ENCODE measurements at places on chromosomes 7 and 10. TPM values are rescaled to one million over a fixed set of nuclear protein-coding genes. Genes with fewer than 3 reads are reported as not detected.
A peak's percentile ranks its signal among the peaks of the same experiment; 100 is the strongest.

The VAX1 gene
- total RNA-seq, result not detected

The NODAL gene
- not detected for total RNA-seq

The NUPR2 gene
- total RNA-seq, result not detected

The AKR1C8 gene
- total RNA-seq, result 0.26 TPM

The C10orf71 gene
- total RNA-seq, result not detected

The CLDN15 gene
- total RNA-seq, result 17.7 TPM

The CACNB2 gene
- total RNA-seq, result 0.49 TPM

DNA sequence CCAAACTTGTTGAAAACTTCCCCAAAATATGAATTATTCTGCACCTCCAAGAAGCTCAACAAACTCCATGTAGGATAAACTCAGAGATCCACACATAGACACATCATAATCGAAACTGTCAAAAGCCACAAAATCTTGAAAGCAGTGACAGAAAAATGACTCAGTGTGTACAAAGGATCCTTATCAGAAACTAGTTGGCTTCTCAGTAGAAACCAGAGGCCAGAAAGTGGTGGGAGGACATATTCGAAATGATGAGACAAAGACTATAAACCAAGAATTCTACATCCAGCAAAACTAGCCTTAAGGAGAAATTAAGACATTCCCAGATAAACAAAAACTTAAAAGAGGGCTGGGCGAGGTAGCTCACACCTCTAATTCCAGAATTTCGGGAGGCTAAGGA lies 38.5 kb downstream of the MCMBP start:
- H3K27ac ChIP-seq, result no peak overlapping the region
- peaks cover 3% of the 10 kb centered on the region for H3K36me3 ChIP-seq
- H3K27me3 ChIP-seq, result no peaks in the 10 kb centered on the region

- H3K4me1 ChIP-seq, result peaks cover 32% of the 10 kb centered on the region
- peaks cover 50% of the 10 kb centered on the region for H3K36me3 ChIP-seq
- no peak for DNase-seq
- no peaks in the 10 kb centered on the region for H3K27me3 ChIP-seq
- H3K27ac ChIP-seq, result no peak overlapping the region
These were observed 3.3 kb downstream of the MINPP1 start for GRCh38 chr10:87507879-87508483.

DNA sequence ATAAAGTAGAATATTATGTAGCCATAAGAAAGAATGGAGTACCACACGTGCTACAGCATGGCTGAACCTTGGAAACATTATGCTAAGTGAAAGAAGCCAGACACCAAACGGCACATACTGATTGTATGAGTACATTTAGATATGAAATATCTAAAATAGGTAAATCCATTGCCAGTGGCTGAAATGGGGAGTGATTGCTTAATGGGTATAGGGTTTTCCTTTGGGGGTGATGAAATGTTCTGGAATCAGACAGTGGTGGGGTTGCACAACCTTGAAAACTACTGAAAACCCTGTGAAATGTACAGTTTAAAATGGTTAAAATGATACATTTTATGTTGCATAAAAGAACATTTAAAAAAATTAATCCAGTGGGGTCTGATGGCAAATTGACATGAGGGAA lies 667.9 kb downstream of the AUTS2 start:
- no peak overlapping the region for H3K4me3 ChIP-seq
- no peak overlapping the region for H3K27ac ChIP-seq
- H3K27me3 ChIP-seq, result no peaks in the 10 kb centered on the region
- no peaks in the 10 kb centered on the region for H3K4me1 ChIP-seq
- H3K36me3 ChIP-seq, result no peaks in the 10 kb centered on the region

- DNase-seq, result no peak
- H3K27ac ChIP-seq, result no peak overlapping the region
- H3K4me3 ChIP-seq, result no peak overlapping the region
- no peaks in the 10 kb centered on the region for H3K36me3 ChIP-seq
These were observed 119.5 kb upstream of the UNC5B start for GRCh38 chr10:71092812-71093401.

DNA sequence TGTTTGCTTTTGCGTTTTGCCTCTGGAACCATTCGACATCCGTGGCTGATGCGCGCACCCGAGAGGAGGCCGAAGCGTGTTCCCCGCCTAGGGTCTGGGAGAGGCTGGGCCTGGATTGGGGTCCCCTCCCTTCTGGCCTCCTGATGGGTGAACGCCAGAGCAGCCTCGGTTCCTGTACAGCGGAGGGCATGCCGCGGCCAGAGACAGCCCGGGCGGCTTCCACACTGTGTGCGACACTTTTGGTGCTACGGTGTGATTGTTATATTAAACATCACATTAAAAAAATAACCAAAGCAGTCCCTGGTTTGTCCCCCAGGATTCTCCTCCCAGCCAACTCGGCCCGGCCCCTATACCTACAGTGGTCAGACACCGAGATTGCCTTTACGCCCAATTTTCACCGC lies 3.7 kb upstream of the HOXA7 start:
- no peaks in the 10 kb centered on the region for H3K36me3 ChIP-seq
- H3K4me1 ChIP-seq, result peaks cover 90% of the 10 kb centered on the region
- peak overlapping the region; percentile 56 for H3K4me3 ChIP-seq
- H3K27me3 ChIP-seq, result peaks cover 92% of the 10 kb centered on the region

GRCh38 chr10:105763611-105764010 lies 1122.5 kb downstream of the SORCS3 start:
- H3K36me3 ChIP-seq, result no peaks in the 10 kb centered on the region
- H3K27ac ChIP-seq, result no peak overlapping the region
- no peak for DNase-seq
- H3K4me3 ChIP-seq, result no peak overlapping the region
- H3K4me1 ChIP-seq, result no peaks in the 10 kb centered on the region
- H3K27me3 ChIP-seq, result no peaks in the 10 kb centered on the region

GRCh38 chr7:74017125-74017524 lies 10.8 kb upstream of the ELN start:
- no peaks in the 10 kb centered on the region for H3K4me1 ChIP-seq
- no peaks in the 10 kb centered on the region for H3K36me3 ChIP-seq
- peaks cover 10% of the 10 kb centered on the region for H3K27me3 ChIP-seq
- no peak overlapping the region for H3K27ac ChIP-seq
- DNase-seq, result no peak
- H3K4me3 ChIP-seq, result no peak overlapping the region

DNA sequence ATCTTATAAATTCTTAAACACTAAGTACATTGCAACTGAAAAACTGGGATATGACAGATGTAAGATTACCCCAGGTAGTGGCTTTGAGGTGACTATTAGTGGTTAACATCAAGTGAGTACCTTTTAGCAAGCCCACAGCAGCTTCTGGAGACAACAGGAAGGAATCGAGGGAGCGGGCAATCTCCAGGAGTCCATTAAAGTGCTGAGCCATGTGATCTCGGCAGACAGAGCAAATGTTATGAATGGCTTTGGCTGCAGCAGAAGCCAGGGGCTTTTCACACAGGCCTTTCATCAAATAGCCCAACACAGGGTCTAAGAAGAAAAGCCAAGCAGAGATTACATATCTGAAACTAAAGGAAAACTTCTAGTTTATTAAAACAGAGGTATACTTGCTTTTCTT lies 48.9 kb downstream of the IRF5 start:
- no peak overlapping the region for H3K4me3 ChIP-seq
- no peaks in the 10 kb centered on the region for H3K27me3 ChIP-seq
- no peak overlapping the region for H3K27ac ChIP-seq
- no peaks in the 10 kb centered on the region for H3K4me1 ChIP-seq

DNA sequence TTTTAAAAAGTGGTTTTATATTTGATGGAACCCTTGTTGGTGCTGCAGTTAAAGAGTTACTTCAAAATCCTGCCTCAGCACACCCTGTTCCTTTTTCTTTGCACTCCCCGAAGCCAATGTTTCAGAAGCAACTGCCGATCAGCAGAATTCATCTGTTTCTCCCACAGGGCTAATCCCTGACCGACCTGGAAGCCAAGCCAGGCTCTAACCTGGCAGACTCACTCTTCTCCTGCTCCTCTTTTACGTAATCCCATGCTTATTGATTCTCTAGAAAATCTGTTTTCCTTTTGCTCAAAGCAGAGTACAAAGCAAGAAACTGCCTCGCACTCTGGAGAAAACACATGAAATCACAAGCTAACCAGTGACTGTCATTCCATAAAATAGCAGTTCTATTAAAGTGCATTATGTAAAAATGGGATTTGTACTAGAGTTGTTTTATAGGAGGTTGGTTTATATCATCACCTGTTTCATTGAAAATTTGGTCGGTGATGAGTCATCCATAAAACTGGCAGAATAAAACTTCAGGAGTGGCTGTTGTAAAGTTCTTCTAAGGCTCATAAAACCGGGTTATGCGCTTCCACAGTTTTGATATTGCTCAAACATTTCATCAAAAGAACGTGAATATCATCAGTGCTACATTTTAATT lies 99.9 kb downstream of the CNTNAP2 start:
- no peaks in the 10 kb centered on the region for H3K4me1 ChIP-seq
- H3K27ac ChIP-seq, result no peak overlapping the region
- no peaks in the 10 kb centered on the region for H3K36me3 ChIP-seq
- DNase-seq, result no peak

GRCh38 chr10:70784471-70784870 lies 706 bp downstream of the TBATA start:
- peaks cover 9% of the 10 kb centered on the region for H3K4me1 ChIP-seq
- H3K4me3 ChIP-seq, result no peak overlapping the region
- H3K36me3 ChIP-seq, result no peaks in the 10 kb centered on the region
- H3K27me3 ChIP-seq, result no peaks in the 10 kb centered on the region
- DNase-seq, result no peak

- H3K27me3 ChIP-seq, result no peaks in the 10 kb centered on the region
- DNase-seq, result no peak
- H3K4me1 ChIP-seq, result peaks cover 4% of the 10 kb centered on the region
- H3K27ac ChIP-seq, result no peak overlapping the region
These were observed 45.4 kb downstream of the NAMPT start for GRCh38 chr7:106239406-106239805.

GRCh38 chr10:110535958-110536891 lies 31.3 kb upstream of the SMC3 start:
- no peak overlapping the region for H3K4me3 ChIP-seq
- peak; percentile 76 for DNase-seq
- no peak overlapping the region for H3K27ac ChIP-seq
- H3K27me3 ChIP-seq, result no peaks in the 10 kb centered on the region
- no peaks in the 10 kb centered on the region for H3K36me3 ChIP-seq

DNA sequence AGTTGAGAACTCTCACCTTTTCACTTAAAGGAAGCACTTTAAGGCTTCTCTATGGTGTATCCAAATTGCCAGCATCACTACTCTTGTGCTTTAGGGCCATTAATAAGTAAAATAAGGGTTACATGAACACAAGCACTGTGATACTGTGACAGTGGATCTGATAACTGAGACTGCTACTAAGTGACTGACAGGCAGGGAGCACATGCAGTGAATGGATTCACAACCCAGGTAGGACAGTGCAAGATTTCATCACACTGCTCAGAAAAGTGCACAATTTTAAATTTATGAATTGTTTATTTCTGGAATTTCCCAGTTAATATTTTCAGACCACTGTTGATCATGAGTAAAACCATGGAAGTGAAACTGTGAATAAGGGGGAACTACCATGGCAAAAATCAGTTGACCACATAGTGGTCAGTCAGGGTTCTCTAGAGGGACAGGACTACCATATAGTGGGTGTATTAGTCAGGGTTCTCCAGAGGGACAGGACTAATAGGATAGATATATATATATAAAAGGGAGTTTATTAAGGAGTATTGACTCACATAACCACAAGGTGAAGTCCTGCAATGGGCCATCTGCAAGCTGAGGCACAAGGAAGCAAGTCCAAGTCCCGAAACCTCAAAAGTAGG lies 20.9 kb upstream of the CYP51A1 start:
- no peaks in the 10 kb centered on the region for H3K4me1 ChIP-seq
- no peak for DNase-seq

DNA sequence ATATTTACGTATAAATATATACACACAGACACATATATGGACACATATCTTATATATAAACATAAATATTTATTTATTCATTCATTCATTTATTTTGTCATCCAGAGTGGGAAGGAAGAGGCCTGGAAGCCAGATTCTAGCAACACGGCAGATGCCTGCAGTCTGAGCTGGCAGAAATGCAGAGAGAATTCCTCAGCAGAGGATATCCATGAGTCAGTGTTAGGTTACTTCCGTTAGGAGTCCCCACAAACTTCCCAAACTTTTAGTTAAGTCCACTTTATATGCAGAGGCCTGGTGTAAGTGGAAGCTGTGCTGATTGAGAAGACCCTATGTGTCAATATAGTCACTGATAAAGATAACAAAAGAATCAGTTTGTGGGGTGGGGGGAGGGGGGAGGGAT lies 89.6 kb downstream of the PPP1R17 start:
- H3K27me3 ChIP-seq, result no peaks in the 10 kb centered on the region
- no peak overlapping the region for H3K4me3 ChIP-seq
- no peaks in the 10 kb centered on the region for H3K36me3 ChIP-seq
- no peaks in the 10 kb centered on the region for H3K4me1 ChIP-seq
- no peak for DNase-seq
- H3K27ac ChIP-seq, result no peak overlapping the region

DNA sequence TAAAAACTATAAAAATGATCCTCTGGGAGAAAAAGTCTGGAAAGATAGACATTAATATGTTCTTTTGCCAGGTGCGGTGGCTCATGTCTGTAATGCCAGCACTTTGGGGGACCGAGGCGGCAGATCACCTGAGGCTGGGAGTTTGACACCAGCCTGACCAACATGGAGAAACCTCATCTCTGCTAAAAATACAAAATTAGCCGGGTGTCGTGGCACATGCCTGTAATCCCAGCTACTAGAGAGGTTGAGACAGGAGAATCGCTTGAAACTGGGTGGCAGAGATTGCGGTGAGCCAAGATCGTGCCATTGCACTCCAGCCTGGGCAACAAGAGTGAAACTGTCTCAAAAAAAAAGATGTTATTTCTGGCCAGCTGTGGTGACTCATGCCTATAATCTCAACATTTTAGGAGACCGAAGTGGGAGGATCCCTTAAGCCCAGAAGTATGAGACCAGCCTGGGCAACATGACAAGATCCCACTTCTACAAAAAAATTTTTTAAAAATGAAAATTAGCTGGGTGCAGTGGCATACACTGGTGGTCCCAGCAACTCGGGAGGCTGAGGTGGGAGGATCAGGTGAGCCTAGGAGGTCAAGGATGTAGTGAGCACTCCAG lies 101.9 kb upstream of the LRRN3 start:
- H3K4me3 ChIP-seq, result no peak overlapping the region
- H3K27me3 ChIP-seq, result no peaks in the 10 kb centered on the region
- no peaks in the 10 kb centered on the region for H3K4me1 ChIP-seq
- H3K36me3 ChIP-seq, result no peaks in the 10 kb centered on the region
- no peak overlapping the region for H3K27ac ChIP-seq

- no peak for DNase-seq
- no peak overlapping the region for H3K4me3 ChIP-seq
- H3K27ac ChIP-seq, result no peak overlapping the region
These were observed 62.5 kb upstream of the LEP start for GRCh38 chr7:128178611-128179010.

DNA sequence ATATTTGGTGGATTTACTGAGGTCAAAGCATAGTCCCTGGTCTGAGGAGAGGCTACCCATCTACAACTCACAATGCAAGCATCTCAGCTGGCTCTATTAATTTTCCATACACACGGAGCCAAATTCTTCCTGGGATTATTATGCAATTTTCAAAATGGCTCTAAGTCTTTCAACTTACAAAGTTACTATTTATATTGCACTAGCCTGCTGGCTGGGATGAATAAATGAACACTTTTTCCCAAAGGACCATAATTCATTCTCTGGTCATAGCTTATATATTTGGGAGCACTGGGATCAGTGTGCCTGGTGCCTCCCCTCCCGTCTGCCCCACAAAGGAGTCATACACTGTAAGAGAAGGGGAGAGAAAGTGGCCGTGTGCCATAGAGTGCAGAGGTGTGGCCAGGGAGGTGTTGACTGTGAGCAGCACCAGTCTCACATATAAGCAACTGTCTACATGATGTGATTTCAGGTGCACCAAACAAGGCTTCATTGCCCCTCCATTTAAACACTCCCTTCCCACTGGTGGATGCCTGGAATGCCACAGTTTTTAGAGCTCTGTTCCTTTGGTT lies 88.6 kb downstream of the ZNF92 start:
- H3K36me3 ChIP-seq, result no peaks in the 10 kb centered on the region
- no peak overlapping the region for H3K27ac ChIP-seq
- no peaks in the 10 kb centered on the region for H3K4me1 ChIP-seq
- H3K27me3 ChIP-seq, result no peaks in the 10 kb centered on the region
- H3K4me3 ChIP-seq, result no peak overlapping the region
- no peak for DNase-seq

Measured in spleen (tissue), 13 donors.